Stimulated activated CD4-positive, alpha-beta T cell treated with anti-CD3 and anti-CD28 coated beads, Interleukin-12 subunit alpha, Interleukin-12 subunit beta, amount 100 ng/mL, for 24 hours (primary cell): ENCODE measurements at places on chromosomes 6 and 20.
A peak's percentile ranks its signal among the peaks of the same experiment; 100 is the strongest.

DNA sequence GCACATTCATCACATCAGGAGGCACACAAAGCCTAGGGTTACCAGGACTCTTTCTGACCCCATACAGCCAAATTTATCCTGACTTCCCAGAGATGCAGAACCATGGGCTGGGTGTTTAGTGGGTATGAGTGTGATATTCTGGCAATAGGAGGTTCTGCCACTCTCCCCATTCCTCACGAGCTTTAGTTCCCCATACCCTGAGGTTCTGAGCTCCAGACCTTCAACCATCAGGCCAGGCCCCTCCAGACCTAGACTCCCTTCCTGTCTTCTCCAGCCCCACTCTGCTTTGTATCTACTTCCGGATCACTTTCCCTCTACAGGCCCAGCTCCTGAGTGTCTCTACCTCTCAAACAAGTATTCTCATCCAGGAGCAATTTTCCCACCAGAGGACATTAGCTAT is 4.4 kb downstream of the HLA-F start:
- no peak for DNase-seq

DNA sequence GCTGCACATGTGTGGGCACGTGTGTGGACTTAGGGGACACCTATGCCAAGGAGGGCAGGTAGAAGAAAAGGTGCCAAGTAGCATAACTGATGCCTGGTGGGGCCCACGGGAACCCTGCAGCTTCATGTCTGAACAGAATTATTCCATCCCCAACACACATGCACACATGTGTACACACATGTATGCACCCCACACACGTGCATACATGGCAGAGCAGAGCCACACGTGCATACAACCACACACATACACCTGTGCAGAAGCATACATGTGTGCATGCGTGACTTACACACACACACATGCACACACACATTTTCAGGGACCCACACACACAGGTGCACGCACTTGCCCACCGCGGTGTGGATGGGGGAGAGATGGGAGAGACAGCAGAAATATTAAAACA is 51.7 kb upstream of the CHRNA4 start:
- DNase-seq = no peak

GRCh38 chr6:164581563-164581962 is 727.8 kb downstream of the C6orf118 start:
- DNase-seq = no peak

DNA sequence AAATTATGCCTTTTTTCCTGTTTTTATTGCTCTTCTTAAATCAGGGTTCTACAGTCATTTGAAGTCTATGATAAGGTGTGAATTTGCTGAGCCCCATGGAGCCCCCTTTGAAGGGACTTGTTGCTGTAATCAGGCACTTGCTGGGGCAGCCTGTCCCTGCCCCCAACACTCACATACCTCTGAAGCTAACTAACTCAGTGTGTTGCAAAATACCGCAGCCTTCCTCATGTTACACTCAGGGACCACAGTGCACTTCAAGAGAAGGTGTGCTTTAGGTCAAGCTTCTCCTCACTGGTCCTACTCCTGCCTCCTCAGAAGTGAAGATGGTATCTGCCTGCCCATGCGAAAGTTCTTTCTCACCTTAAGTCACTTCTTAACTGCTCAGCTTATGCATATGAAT is 66.1 kb upstream of the GLP1R start:
- DNase-seq = no peak

GRCh38 chr6:79863566-79863965 is 83.8 kb downstream of the ELOVL4 start:
- no peak for DNase-seq

- DNase-seq = no peak
These were observed 230.4 kb downstream of the BCKDHB start for GRCh38 chr6:80336911-80337310.

DNA sequence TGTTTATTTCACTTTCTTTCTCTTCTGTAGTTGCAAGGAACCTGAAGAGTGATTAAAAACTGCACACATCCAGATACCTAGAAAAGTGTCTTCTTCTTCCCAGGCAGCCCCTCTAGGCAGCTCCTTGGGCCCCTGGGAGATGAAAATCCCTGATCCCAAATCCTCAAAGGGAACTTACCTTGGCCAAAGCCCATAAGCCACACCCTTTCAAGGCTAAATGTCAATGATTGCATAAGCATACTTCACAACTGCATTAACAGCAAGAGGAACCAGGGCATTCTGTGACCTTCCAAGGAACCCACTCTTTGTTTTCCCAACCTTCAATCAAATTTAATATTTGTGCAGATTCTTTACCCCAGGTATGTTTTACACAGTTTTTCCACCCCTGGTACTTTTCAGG is 4.4 kb upstream of the HMGN3 start:
- no peak for DNase-seq

DNA sequence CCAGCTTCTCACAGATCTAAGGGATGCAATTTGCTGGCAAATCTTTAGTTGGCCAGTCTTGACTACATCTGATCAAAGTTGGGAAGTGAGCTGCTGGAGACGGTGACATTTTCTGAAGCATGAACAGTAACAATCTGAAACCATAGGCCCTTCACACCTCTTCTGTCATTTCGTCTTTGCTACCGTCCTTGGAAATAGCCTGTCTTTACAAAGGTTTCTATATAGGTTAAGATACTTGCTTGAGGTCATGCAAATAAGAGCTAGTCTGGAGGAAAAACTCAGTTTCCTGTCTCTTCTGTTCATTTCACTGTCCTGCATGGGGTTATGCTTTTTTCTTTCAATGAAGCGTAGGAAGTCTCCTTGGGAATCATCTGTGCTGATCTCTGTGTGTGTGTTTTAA is 55.6 kb downstream of the CARMIL1 start:
- no peak for DNase-seq

- peak; percentile 16 for DNase-seq
These were observed 163.2 kb upstream of the OLIG3 start for GRCh38 chr6:137657351-137657911.

DNA sequence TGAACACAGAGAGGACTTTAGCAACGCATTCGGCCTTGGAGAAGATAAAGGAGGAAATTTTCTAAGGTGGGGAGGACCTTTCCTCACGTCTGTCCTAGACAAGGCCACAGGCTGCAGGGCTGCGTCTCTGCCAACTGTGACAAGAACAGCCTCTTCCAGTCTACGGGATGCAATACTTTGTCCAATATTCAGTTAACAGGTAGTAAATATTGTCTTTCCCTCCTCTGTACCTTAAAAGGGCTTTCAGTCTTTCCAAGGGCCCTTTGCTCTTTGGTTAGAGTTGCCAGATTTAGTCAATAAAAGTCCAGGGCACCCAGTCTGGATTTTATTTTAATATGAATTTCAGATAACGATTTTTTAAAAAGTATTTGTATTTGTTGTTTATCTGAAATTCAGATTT is 78.2 kb downstream of the ELOVL4 start:
- DNase-seq = no peak

DNA sequence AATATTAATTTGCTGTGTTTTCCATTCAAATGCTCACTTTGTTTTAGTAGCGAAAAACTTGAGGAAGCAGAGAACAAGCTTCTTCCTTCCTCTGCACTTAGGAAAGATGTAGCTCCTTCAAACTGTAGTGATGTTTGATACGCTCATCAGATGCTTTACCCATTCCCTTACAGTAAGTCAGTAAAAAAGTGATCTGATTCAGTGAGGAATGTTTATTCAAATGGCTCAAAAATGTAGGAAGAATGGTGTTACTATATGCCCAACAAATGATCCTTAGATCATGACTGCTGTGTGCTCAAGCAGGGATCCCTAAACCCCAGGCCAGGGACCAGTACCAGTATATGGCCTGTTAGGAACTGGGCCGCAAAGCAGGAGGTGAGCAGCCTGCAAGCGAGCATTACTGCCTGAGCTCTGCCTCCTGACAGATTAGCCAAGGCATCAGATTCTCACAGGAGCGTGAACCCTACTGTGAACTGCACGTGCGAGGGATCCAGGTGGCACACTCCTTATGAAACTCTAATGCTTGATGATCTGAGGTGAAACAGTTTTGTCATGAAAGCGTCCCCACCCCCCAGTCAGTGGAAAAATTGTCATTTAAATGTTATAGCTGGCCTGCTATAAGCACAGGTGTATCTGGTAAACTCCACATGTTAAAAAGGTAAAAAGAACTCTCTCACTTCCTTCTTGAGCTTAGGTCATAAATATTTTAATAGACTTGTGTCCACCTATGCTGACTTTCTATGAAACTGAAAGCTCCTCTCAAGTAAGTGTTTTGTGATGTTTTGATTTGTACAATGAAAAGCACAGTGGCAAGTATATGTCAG is 187.2 kb downstream of the FOXC1 start:
- DNase-seq = no peak

DNA sequence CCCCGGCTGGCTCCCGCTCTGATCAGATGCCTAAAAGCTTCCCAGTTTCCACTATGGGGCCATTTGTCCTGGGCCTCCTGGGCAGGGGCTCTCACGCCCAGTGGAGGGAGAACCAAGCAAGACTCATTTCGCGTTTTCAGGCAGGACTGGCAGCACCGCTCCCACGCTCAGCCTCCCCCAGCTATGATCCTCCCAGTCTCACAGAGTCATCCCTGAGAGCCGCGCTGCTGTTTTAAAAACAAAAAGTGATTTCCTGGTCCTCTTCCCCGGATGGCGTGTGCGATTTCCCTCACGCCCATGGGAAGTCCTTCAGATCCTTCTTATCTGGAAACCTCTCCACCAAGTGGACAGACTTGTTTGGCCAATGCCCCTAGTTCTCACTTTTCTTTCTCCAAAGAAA is at the start of gene ADGRF5:
Gene ADGRF5 (minus strand): TSS at position 208 of the 400 bp plus-strand sequence. CDS start 15,176 bp downstream, outside the sequence.
- DNase-seq = no peak

DNA sequence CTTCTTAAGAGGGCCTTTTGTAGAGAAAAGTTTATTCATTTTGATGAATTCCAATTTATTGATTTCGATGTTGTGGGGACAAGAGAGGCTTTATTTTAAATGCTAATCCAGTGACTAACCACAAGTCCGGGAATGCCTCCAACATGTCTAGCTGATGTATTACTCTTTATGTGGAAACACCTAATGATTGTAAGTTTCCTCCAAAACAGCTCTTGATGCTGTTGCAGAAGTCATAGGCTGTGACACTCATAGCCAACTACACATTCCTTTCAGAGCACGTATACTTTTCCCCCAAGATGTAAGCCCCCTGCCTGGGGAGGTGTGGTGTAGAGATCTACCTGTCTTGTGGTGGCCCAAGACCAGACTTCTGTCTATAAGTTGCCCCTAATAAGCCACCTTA is 61.3 kb upstream of the RNF24 start:
- no peak for DNase-seq

GRCh38 chr20:47127999-47128398 is 228.5 kb downstream of the ZMYND8 start:
- DNase-seq = no peak

DNA sequence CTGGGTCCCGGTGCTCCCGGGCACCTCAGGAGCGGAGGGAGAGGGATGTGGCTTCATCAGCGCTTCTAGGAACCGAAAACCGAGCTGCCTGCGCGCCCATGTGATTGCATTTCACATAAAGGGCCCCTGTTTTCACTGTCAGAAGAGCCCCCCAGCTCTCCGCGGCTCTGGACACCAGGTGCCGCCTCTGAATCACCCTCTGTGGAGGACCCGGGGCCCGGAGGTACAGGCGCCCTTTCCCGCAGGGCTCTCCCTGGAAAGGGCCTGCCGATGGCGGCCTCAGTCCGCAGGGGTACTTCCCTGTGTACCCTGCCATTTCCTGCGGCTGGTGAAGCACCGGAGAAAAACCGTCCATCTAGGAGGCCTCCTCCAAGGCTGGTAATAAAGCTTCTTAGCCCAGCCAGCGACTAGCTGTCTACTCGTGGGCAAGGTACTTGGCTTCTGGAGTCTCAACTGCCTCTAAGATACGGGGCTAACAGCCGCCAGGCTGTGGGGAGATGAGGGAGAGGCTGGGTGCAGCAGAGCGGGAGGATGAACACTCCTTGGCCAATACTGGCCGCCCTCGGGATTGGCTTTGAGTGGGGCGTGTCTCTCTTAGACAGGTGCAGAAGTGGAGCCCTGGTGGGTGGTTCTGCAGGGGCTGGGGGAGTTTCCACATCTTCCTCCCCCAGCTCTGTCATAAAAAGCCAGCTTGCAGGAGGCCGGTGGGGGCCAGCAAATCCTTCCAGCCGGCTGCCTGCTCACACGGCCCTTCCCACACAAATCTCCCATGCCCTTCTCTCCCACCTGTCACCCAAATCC is 1.6 kb downstream of the PPP1R16B start:
- DNase-seq = no peak

GRCh38 chr6:119052987-119053386 is 25.5 kb downstream of the FAM184A start:
- no peak for DNase-seq

- DNase-seq = no peak
These were observed 60.1 kb downstream of the PRND start for GRCh38 chr20:4781637-4782377.

- no peak for DNase-seq
These were observed 90.0 kb upstream of the DTNBP1 start for GRCh38 chr6:15752820-15753219.

- DNase-seq = no peak
These were observed 244.2 kb downstream of the NRN1 start for GRCh38 chr6:5762561-5762968.

- DNase-seq = no peak
These were observed 112.9 kb upstream of the HSF2 start for GRCh38 chr6:122286512-122286911.

DNA sequence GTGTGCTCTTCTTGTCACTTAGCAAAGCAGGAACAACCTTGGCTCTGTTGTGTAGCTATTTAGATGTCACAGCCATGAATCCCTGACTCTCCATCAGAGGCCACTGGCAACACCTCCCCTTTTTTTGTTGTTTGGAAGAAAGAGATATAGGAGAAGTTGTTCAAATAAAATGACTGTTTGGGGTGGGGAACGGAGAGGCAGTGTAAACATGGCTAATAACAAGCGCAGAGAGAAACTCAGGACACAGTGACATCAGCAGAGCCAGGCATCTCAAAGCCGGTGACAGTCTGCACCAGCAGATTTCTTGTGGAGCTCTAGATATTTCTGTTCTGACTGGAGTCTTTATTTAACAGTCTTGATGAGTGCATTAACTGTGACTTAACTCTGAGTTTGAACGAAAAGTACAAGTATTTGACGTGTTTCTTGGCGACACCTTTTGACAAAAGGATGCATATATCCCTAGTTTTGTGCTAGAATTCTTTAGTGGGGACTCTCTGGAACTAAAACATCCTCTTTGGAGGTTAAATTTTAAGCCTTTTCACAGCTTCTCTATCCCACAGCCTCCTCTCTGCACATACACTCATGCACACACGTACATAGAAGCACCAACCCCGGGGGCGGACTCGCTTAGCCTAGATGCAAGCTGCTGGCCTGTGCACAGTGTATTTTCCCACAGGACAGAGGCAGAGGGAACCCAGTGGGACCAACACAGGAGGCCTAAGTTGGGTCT is 53.8 kb downstream of the ADAT2 start:
- DNase-seq = no peak

DNA sequence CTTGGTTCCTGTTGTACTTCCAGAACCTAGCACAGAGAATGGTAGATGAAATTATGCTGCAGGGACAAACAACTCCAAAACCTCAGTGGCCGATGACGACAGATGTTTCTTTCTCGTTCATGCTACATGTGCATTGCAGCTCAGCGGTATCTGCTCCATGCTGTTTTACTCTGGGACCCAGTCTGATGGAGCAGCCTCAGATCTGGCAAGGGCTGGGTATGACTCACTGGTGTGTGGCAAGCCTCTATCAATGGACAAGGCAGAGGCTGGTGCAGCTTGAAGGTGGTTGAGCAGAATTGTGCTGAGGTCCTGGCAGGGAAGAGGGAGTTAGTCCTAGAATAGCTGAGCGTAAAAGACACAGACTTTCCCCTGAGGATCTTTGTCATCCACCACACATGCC is 10.3 kb upstream of the BLCAP start:
- no peak for DNase-seq

- DNase-seq = no peak
These were observed 11.1 kb upstream of the SERINC1 start for GRCh38 chr6:122482750-122483080.

- no peak for DNase-seq
These were observed 1.4 kb downstream of the NFS1 start for GRCh38 chr20:35697696-35698297.
